Cortex of kidney (tissue), 1 donor: ENCODE measurements at places on chromosomes 5 and 9.

GRCh38 chr5:77449981-77450380, 42.1 kb downstream of the WDR41 start:
- no peak for DNase-seq

- no peak for DNase-seq
Observed at GRCh38 chr9:18741945-18742344, 268.0 kb downstream of the ADAMTSL1 start.

- no peak for DNase-seq
Observed at GRCh38 chr9:135256581-135257354, 169.3 kb downstream of the OLFM1 start.

DNA sequence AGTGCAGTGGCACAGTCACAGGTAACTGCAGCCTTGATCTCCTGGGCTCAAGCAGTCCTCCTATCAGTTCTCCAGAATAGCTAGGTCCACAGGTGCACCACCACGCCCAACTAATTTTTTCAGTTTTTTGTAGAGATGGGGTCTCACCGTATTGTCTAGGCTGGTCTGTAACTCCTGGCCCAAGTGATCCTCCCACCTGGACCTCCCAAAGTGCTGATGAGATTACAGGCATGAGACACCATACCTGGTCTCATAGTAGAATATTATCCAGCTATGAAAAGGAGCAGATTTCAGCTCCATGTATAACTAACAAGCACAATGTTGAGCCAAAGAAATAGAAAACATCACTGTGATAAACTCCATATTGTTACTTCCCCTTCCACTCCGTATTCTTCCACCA, 69.8 kb downstream of the FAM78A start:
- no peak for DNase-seq

- DNase-seq = no peak
Observed at GRCh38 chr5:112386766-112387165, 32.3 kb downstream of the EPB41L4A start.

DNA sequence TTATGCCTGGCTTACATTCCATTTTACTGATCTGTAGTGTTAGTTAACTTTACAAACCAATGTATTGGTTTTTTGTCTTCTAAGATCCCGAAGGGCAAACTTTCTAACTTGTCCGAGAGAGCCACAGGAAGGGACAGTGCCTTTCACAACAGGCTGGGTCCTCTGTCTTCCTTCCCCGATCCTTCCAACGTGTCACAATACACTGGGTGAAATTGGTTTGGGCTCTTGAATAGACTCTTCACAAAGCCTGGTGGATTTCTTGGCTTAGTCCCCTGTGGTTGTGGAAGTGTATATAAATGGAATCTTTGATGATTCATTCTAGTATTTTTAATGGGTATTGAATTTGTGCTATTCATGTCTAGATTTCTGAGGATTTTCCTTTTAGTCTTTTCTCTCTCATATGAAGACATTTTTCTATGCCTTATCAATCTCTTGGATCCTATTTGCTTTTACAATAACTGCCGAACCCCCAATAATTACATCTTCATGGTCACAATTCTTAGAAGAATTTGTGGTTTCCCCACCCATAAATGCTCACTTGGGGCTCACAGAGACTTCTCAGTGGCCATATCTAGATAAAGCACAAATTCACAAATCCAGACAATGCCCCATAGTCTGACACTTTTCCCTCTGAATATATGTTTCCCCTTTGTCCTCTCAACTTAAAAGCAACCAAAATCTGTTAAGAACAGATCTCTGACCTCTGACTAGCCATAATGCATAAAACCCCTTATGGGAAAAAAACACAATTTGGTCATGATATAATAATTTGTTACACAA, 107.7 kb downstream of the MTRR start:
- no peak for DNase-seq

DNA sequence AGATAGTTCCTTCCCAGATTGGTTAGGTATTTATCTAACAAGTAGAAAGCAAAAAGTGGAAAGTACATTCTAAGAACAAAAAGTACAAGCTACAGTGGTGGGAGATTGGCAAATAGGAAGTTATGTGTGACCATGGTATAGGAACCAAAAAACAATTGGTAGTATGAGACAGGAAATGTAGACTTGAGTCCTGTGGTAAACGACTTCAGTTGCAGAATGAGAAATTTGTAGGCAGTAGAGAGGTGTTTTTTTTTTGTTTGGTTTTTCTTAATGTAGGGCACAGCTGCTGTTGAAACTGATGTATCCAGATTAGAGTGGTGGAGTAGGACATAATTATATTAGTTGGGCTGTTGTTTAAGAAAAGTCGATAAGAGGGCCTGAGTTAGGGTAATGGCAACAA, 72.0 kb downstream of the CCNH start:
- DNase-seq = no peak

DNA sequence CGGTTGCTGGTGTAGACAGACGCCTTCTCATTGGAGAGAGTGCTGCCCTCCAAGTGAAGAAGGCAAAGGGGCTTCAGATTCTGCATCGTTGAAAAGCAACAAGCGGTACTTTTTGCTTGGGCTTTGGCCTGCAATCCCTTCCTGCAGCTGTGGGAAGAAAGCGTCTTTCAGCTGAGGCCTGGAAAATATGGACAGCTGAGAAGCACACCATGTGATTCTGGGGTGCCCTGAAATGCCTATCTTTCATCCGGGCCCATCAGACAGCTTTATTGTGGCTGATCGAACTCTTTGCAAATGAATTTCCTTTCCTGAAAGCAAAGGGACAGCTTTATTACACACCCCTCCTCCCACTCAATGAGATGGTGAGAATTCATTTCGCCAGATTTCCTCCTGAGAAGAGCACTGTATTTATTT, 74.0 kb downstream of the NSG2 start:
- DNase-seq = no peak
